T-helper 17 cell (primary cell): ENCODE measurements at places on chromosomes 13 and 19.

DNA sequence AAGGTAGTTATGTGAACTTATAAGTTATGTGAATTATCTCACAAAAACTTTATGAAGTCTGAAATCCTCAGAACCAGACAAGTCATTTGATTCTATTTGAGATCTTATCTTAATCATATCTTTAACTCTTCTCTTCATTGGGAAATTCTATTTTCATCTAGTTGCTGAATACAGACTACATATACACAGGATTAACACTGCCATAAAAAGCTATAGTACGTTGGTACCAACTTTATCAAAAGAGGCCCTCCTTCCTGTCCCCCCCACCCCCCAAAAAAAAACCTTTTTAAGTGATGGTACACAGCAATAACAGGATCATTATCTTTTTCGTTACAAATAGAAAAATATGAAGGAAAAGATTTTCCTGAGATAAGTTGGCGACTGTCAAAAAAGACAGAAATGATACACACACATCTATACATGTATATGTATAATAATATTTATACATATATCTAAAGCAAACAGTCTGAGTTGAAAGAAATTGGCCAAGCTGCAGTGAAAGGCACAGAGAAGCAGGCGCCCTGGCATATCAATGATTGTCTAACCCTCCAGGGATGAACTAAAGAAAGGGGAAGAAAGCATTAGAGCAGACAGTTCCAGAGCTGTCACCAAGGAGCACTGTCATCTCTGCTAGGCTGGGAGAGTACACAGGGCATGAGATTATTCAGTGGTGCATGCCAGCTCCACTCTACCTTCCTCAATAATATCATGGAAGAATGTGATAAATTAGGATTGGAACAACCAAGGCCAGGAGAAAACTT is 116.7 kb downstream of the KLF12 start:
- no peaks in the 10 kb centered on the region for H3K27me3 ChIP-seq
- H3K4me1 ChIP-seq = peaks cover 26% of the 10 kb centered on the region
- DNase-seq = no peak

DNA sequence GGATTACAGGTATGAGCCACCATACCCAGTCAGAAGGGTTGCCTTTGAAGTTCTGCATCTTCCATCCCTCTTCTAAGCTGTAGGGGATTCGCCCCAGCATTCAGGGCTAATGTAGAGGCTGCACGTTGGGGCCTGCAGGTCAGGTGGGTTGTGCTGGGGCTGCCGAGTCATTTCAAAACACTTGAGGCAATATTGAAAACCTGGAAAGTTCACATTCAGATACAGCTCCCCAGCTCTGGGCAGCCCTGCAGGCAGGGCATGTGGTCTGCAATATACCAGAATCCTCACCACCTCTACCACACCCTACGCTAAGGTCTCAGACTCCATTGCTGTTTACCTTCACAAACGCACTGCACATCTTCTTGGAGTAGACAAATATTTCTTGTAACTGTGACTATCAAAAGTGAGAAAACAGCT is 24.6 kb downstream of the CCNE1 start:
- no peaks in the 10 kb centered on the region for H3K27me3 ChIP-seq
- peak overlapping the region; percentile 87 for H3K27ac ChIP-seq
- peaks cover 24% of the 10 kb centered on the region for H3K4me1 ChIP-seq
- no peak overlapping the region for H3K4me3 ChIP-seq

GRCh38 chr19:14408491-14409145 is 10.5 kb downstream of the DDX39A start:
- H3K36me3 ChIP-seq = peaks cover 12% of the 10 kb centered on the region
- H3K27me3 ChIP-seq = no peaks in the 10 kb centered on the region
- peaks cover 55% of the 10 kb centered on the region for H3K4me1 ChIP-seq
- peak overlapping the region; percentile 88 for H3K4me3 ChIP-seq
- no peak for DNase-seq

- no peaks in the 10 kb centered on the region for H3K27me3 ChIP-seq
- no peak for DNase-seq
- no peak overlapping the region for H3K4me3 ChIP-seq
- peak overlapping the region; percentile 54 for H3K27ac ChIP-seq
Measured at GRCh38 chr19:13972368-13973155, 20.3 kb downstream of the DCAF15 start.

DNA sequence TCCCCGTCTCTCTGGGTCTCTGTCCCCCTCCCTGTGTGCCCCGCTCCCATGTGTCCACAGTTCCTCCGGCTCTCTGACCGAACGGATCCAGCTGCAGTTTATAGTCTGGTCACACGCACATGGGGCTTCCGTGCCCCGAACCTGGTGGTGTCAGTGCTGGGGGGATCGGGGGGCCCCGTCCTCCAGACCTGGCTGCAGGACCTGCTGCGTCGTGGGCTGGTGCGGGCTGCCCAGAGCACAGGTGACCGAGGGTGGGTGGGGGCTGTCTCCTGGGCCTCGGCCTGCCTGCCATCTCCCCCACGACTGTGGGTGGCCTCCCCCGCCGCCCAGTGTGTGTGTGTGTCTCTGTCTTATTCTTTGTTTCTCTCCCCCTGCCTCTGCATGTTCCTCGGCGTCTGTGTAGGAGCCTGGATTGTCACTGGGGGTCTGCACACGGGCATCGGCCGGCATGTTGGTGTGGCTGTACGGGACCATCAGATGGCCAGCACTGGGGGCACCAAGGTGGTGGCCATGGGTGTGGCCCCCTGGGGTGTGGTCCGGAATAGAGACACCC is 10.3 kb downstream of the TRPM4 start:
- H3K27me3 ChIP-seq = peaks cover 28% of the 10 kb centered on the region
- no peaks in the 10 kb centered on the region for H3K4me1 ChIP-seq
- no peak for DNase-seq
- H3K36me3 ChIP-seq = no peaks in the 10 kb centered on the region
- no peak overlapping the region for H3K27ac ChIP-seq

GRCh38 chr19:14972676-14973075 is 7.0 kb downstream of the SLC1A6 start:
- no peak for DNase-seq
- no peak overlapping the region for H3K27ac ChIP-seq
- peaks cover 47% of the 10 kb centered on the region for H3K27me3 ChIP-seq
- no peaks in the 10 kb centered on the region for H3K36me3 ChIP-seq
- no peaks in the 10 kb centered on the region for H3K4me1 ChIP-seq

DNA sequence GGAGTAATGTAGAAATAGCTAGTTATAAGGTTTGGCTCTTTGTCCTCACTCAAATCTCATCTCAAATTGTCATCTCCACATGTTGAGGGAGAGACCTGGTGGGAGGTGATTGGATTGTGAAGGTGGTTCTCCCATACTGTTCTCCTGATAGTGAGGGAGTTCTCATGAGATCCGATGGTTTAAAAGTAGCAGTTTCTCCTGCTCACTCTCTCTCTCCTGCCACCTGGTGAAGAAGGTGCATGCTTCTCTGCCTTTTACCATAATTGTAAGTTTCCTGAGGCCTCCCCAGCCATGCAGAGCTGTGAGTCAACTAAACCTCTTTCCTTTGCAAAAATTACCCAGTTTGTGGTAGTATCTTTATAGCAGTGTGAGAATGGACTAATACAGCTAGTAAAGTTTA is 849.4 kb downstream of the DACH1 start:
- no peak for DNase-seq
- H3K36me3 ChIP-seq = no peaks in the 10 kb centered on the region
- no peaks in the 10 kb centered on the region for H3K27me3 ChIP-seq

GRCh38 chr13:105599477-105600037 is 935.9 kb downstream of the EFNB2 start:
- H3K36me3 ChIP-seq = no peaks in the 10 kb centered on the region
- no peak for DNase-seq
- no peak overlapping the region for H3K4me3 ChIP-seq
- no peaks in the 10 kb centered on the region for H3K4me1 ChIP-seq

- no peaks in the 10 kb centered on the region for H3K36me3 ChIP-seq
- H3K4me1 ChIP-seq = peaks cover 55% of the 10 kb centered on the region
- peak overlapping the region; percentile 99 for H3K27ac ChIP-seq
- H3K27me3 ChIP-seq = no peaks in the 10 kb centered on the region
- H3K4me3 ChIP-seq = no peak overlapping the region
Measured at GRCh38 chr19:34274827-34275625, 20.7 kb downstream of the GARRE1 start.

DNA sequence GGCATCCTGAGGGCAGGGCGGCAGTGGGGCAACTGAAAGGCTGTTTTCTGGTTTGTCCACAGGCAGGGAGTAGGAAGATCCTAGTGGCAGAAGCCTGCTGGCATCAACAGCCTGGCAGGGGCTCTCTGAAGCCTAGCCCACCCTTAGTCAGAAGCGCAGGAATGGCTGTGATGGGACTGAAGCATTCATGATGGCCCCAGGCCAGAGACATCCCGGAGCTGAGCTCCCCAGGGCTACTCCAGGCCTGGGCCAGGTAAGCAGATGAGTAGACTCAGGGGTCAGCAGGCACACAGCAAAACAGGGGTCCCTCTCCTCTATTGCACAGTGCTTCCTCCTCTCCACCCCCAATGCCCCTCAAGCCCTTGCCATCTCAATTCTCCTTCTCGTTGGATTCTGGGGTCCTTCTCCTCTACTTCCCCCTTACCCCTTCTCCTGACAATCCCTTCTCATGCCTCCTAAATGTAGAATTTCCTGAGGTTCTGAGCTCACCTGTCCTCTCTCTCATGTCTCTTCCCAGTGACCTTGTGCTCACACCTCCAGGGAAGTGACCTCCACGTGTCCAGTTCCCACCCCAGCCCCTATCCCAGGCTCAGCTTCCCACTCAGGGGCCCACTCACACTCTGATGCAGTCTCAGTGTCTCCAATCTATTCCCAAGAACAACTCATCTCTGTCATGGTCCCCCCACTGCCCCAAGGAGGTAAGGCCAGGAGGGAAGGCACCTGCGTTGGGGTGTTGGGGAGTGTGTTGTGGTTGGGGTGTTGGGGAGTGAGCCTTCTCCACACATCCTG is 158.7 kb upstream of the ZNF507 start:
- H3K27me3 ChIP-seq = peaks cover 7% of the 10 kb centered on the region
- H3K36me3 ChIP-seq = no peaks in the 10 kb centered on the region
- no peak overlapping the region for H3K4me3 ChIP-seq
- no peak overlapping the region for H3K27ac ChIP-seq
- H3K4me1 ChIP-seq = peaks cover 2% of the 10 kb centered on the region

GRCh38 chr13:109809216-109809932 is 23.0 kb upstream of the IRS2 start:
- DNase-seq = no peak
- H3K4me1 ChIP-seq = no peaks in the 10 kb centered on the region
- H3K36me3 ChIP-seq = peaks cover 5% of the 10 kb centered on the region

- H3K4me3 ChIP-seq = peak overlapping the region; percentile 97
- peaks cover 40% of the 10 kb centered on the region for H3K4me1 ChIP-seq
- H3K27ac ChIP-seq = peak overlapping the region; percentile 97
- H3K36me3 ChIP-seq = peaks cover 4% of the 10 kb centered on the region
- peak; percentile 38 for DNase-seq
Measured at GRCh38 chr19:3506384-3507340, 551 bp downstream of the FZR1 start.

GRCh38 chr13:76116751-76117360 is 480.7 kb downstream of the LMO7 start:
- H3K4me1 ChIP-seq = no peaks in the 10 kb centered on the region
- DNase-seq = no peak
- H3K36me3 ChIP-seq = no peaks in the 10 kb centered on the region
- no peak overlapping the region for H3K27ac ChIP-seq
- H3K4me3 ChIP-seq = no peak overlapping the region

DNA sequence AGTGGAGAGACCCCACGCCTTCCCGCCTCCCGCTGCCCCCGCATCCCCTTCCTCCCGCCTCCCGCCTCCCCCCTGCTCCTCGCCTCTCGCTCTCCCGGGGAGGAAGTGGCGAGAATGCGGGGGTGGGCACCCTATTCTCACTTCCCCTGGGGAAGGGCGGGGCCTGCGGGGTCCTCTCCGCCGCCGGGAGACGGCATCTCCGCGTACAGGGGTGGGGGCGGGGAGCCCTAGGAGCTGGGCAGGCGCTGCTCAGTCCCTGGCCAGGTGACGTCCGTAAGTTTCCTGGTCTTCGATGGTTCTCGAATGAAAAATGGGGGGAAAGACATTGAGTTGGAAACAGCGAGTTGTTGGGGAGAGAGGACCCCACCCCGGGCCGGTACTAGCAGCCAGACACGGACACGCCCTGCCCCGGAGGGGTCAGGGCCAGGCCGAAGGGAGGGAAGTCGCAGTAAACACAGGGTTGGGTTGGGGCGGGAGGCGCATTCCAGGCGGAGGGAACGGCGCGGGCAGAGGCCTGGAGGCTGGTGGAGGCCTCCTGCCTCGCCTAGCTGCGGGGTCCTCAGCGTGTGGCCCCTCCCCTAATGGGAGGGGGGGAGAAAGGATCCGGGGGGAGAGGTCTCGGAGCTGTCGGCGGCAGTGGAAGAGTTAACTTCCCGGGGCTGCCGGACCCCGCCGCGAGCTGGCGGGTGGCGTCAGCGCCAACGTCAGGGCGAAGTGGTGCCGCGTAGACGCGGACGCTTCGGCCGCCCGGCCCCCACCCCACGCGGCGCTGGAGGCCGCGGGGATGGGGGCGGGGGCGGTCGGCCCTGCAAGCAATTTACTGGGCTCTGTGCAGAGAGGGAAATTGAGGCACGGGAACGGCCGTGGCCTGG is 10.4 kb upstream of the JUND start:
- no peaks in the 10 kb centered on the region for H3K27me3 ChIP-seq
- DNase-seq = peak; percentile 66
- peak overlapping the region; percentile 99 for H3K27ac ChIP-seq
- no peaks in the 10 kb centered on the region for H3K36me3 ChIP-seq

- DNase-seq = no peak
- H3K27me3 ChIP-seq = peaks cover 11% of the 10 kb centered on the region
- H3K36me3 ChIP-seq = no peaks in the 10 kb centered on the region
- no peak overlapping the region for H3K27ac ChIP-seq
- peaks cover 4% of the 10 kb centered on the region for H3K4me1 ChIP-seq
Measured at GRCh38 chr19:55333870-55334269, 5.8 kb upstream of the KMT5C start.

DNA sequence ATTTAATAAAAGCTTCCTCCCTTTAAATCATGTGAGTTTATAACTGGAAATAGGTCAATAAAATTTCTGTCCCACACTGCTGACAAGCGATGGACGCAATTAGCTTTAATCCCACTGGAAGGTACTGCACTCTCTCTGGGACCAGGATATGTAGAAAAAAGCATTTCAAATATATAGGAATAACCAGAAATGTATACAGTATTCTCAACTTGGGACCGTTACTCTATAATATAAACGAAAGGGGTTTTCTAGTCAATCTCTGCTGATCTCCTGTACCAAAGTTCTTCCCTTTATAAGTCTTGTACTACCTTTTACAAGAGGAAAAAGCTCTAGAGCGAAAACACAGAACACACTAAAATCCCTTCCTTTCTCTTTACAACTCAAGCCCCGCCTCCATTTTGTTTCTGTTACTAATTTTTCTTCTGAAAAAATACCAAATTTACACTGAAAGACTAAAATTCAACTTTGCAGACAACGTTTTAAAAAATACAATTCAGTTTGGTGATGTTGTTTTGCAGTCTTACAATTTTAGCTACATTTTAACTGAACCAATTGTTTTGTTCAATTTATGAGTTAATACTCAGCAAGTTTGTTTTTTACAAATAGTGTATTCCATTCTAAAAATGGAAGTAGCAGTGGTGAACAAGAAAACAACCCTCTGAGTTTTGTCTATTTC is 1.7 kb upstream of the USPL1 start:
- DNase-seq = no peak
- no peaks in the 10 kb centered on the region for H3K36me3 ChIP-seq

DNA sequence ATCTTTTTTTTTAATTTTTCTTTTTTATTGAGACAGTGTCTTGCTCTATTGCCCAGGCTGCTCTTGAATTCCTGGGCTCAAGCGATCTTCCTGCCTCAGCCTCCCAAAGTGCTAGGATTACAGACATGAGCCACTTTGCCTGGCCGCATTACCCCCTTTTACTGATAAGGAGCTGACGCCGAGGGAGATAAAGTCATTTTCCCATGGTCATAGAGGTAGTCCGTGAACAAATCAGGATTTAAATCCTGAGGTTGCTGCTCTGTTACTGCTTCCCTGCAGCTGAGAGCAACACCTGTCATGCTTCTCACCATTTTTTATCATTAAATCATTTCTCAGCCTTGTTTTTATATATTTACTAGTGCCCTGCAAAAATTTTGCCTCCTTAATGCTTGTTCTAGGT is 7.4 kb downstream of the CYSLTR2 start:
- peaks cover 2% of the 10 kb centered on the region for H3K36me3 ChIP-seq
- no peaks in the 10 kb centered on the region for H3K27me3 ChIP-seq
- no peak for DNase-seq
- peaks cover 17% of the 10 kb centered on the region for H3K4me1 ChIP-seq
